ENCODE measurements at places on chromosomes 12 and 14. TPM values are rescaled to one million over a fixed set of nuclear protein-coding genes. Genes with fewer than 3 reads are reported as not detected.
A peak's percentile ranks its signal among the peaks of the same experiment; 100 is the strongest.

DNA sequence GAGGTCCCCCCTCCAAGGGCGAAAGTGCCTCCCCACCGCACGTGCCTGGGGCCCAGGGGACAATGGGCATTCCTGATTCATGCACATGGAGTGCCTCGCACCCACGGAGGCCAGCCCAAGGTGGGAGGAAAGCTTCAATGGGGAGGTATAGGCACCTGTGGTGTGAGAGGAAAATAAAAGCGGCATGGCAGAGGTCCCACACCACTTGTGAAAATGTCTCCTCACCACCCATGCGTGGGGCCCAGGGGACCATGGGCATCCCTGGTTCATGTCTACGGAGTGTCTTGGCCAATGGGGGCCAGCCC is 384.7 kb downstream of the ALG10 start:
- DNase-seq, result no peak

DNA sequence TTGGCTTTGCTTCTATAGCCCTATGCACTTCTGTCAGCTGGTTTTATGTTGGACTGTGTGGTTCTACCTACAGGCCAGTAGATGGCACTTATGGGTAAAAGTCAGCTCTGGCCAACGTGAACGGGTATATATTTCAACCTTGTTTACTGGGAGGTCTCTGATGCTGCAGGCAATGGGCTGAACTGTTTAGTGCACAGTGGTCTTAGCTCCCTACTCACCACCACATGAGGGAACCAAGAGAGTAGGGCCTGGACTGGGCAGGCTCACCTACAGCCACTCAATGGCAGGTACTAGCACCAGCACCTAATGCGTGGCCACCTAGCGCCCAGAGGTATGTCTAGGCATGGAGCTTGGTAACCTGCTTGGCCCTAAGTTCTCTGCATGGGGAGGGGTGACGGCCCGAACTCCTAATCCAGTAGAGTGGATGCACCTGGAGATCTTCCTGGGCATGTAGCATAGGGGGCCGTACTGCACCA is 481.8 kb downstream of the TMEM117 start:
- H3K27ac ChIP-seq, result no peak overlapping the region
- no peak overlapping the region for H3K4me3 ChIP-seq
- no peaks in the 10 kb centered on the region for H3K27me3 ChIP-seq
- H3K36me3 ChIP-seq, result no peaks in the 10 kb centered on the region
- H3K4me1 ChIP-seq, result no peaks in the 10 kb centered on the region

The VDR gene
- total RNA-seq, result not detected

The CCDC197 gene
- not detected for total RNA-seq

The MIP gene
- total RNA-seq, result not detected

- H3K4me3 ChIP-seq, result no peak overlapping the region
- no peaks in the 10 kb centered on the region for H3K27me3 ChIP-seq
- H3K4me1 ChIP-seq, result no peaks in the 10 kb centered on the region
- H3K27ac ChIP-seq, result no peak overlapping the region
- DNase-seq, result no peak
These were observed 5.4 kb upstream of the ERO1A start for GRCh38 chr14:52700701-52701172.

DNA sequence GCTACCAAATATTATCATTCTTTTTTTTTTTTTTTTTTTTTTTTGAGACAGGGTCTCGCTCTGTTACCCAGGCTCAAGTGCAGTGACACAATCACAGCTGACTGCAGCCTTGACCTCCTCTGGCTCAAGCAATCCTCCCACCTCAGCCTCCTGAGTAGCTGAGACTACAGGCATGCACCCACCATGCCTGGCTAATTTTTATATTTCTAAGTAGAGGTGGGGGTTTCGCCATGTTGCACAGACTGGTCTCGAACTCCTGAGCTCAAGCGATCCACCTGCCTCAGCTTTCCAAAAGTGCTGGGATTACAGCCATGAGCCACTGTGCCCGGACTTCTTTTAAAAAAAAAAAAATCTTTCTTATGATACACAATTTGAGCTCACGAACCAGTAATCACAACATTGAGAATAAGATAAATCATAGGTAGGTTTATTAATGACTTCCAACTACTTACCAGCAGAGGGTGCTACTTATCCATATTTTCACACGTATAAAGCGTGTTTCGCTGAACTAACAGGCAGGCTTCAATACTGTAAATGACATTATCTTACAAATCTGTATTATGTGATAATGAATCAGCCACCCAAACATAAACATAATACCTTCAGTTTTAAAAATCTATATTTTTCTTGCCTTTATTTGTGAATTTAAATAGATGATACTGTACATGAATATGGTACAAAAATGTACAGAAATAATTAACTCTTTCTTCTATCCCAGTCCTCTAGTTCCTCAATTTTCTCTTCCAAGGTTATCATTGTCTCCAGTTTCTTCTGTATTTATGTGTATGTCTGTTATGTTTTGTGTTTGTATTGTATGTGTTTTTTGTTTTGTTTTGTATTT is 42.5 kb upstream of the BCAT1 start:
- no peak overlapping the region for H3K4me3 ChIP-seq
- no peak for DNase-seq
- H3K36me3 ChIP-seq, result no peaks in the 10 kb centered on the region
- no peak overlapping the region for H3K27ac ChIP-seq
- H3K4me1 ChIP-seq, result no peaks in the 10 kb centered on the region

The SYNDIG1L gene
- 1.2 TPM for total RNA-seq

DNA sequence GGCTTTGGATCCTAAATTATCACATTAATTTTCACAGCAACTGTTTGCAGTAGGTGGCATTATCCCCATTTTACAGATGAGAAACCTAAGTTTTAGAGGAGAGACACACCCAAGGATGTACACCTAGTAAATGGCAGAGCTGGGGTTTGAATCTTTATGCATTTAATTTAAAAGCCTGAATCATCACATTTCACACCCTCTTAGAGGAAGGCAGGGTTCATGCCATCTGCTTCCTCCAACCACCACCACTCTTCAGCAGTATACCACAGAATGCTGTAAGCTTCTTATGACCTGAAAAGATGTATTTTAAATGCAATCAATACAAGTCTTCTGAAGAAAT is 90.3 kb downstream of the CRADD start:
- H3K4me1 ChIP-seq, result peaks cover 3% of the 10 kb centered on the region
- H3K4me3 ChIP-seq, result no peak overlapping the region
- H3K27ac ChIP-seq, result no peak overlapping the region
- no peaks in the 10 kb centered on the region for H3K27me3 ChIP-seq
- no peak for DNase-seq

DNA sequence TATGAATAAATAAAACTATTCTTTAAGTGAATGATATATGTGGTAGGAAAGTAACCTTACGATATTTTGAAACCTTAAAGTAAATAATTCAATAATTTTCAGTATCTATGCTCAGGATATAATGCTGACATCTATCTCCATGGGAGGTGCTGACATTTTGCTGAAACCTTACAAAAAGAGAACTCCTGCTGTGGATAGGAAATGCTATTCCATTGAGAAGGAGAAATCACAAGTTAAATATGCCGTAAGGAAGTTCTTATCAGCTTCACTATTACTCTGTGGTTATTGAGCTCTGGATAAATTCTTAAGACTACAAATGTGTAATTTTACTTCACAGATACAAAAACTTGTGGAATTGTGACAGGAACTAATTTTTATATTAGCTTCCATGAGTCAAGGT is 722.1 kb downstream of the TMTC2 start:
- no peak overlapping the region for H3K27ac ChIP-seq
- H3K4me1 ChIP-seq, result no peaks in the 10 kb centered on the region
- no peak for DNase-seq
- no peaks in the 10 kb centered on the region for H3K27me3 ChIP-seq

- peak; percentile 23 for DNase-seq
- no peaks in the 10 kb centered on the region for H3K27me3 ChIP-seq
- no peak overlapping the region for H3K4me3 ChIP-seq
- H3K27ac ChIP-seq, result no peak overlapping the region
These were observed 6.2 kb upstream of the TCP11L2 start for GRCh38 chr12:106296179-106296877.

DNA sequence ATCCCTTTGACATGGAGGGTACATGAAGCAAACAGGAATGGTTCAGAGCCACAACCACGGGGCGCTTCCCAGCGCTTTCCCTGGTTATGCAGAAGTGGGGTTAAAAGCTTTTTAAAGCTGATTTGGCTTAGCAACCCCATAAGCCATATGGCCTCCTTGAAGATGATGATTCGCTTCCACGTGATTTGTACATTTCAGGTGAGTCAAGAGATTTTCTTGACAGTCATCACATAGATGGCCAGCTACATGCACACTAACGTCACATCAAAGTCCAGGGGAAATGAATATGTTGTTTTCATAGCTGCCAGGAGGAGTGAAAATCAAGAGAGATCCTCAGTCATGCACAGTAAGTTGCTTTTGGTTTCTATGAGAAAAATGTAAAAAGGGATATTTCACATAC is 309.7 kb downstream of the TMEM132D start:
- H3K27me3 ChIP-seq, result no peaks in the 10 kb centered on the region
- no peaks in the 10 kb centered on the region for H3K4me1 ChIP-seq
- H3K4me3 ChIP-seq, result no peak overlapping the region

The CPNE8 gene
- 8.7 TPM for total RNA-seq

- H3K36me3 ChIP-seq, result no peaks in the 10 kb centered on the region
- H3K4me1 ChIP-seq, result no peaks in the 10 kb centered on the region
- H3K4me3 ChIP-seq, result no peak overlapping the region
- no peak for DNase-seq
- no peaks in the 10 kb centered on the region for H3K27me3 ChIP-seq
These were observed 189.7 kb downstream of the FSCB start for GRCh38 chr14:44317441-44317746.

The NANOG gene
- total RNA-seq, result 6.1 TPM

GRCh38 chr12:96234591-96235483 is 40.7 kb downstream of the ELK3 start:
- no peak for DNase-seq
- H3K36me3 ChIP-seq, result no peaks in the 10 kb centered on the region
- no peak overlapping the region for H3K4me3 ChIP-seq
- no peaks in the 10 kb centered on the region for H3K4me1 ChIP-seq
- no peak overlapping the region for H3K27ac ChIP-seq

The DACT1 gene
- total RNA-seq, result 6.3 TPM

DNA sequence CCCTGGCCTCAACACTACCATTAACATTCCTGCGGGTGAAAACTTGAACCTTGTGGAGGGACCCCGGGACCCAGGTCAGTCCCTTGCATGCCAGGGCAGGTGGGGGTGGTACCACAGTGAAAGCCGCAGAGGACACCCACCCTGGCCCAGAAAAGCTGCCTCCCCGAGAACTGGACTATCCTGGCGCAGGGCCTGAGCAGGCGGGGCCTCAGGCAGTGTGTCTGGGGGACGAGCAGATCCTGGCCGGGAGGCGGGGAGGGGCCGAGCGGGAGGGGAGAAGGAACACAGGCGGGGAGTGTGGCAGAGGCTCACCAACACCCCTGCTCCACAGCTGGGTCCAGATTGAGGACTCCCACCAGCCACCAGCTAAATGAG is 10.0 kb downstream of the AHNAK2 start:
- no peaks in the 10 kb centered on the region for H3K27me3 ChIP-seq
- no peaks in the 10 kb centered on the region for H3K4me1 ChIP-seq
- no peaks in the 10 kb centered on the region for H3K36me3 ChIP-seq
- no peak overlapping the region for H3K27ac ChIP-seq
- H3K4me3 ChIP-seq, result no peak overlapping the region

DNA sequence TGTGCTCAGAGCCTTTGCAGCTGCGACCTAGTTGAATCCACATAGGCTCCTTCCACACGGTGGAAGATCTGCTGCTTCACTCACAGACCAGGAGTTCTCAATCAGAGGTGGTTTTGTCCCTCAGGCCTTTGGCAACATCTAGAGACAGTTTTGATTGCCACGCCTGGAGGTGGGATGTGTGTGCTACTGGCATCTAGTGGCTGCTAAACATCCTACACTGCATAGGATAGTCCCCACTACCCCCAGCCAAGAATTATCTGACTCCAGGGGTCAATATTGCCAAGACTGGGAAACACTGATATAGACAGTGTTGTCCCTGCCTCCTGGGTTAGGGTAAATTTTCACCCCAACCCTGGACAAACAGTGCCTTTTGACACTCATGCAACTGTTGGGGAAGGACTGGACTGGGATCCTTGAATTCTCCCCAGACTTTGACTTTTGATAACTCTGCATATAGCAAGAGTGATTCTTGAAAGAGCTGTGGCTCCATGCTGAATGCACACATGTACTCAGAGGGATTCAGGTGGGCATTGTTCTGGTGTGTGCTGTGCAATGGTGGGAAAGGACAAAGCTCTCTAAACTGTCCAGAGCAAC is 39.8 kb downstream of the BAZ2A start:
- peak; percentile 82 for DNase-seq
- H3K27me3 ChIP-seq, result no peaks in the 10 kb centered on the region
- H3K27ac ChIP-seq, result no peak overlapping the region
- H3K4me1 ChIP-seq, result no peaks in the 10 kb centered on the region

GRCh38 chr12:106343214-106343528 is 14.4 kb upstream of the POLR3B start:
- H3K27ac ChIP-seq, result no peak overlapping the region
- no peaks in the 10 kb centered on the region for H3K27me3 ChIP-seq
- no peaks in the 10 kb centered on the region for H3K4me1 ChIP-seq
- H3K36me3 ChIP-seq, result no peaks in the 10 kb centered on the region
- DNase-seq, result no peak

The ARF3 gene
- 193 TPM for total RNA-seq

DNA sequence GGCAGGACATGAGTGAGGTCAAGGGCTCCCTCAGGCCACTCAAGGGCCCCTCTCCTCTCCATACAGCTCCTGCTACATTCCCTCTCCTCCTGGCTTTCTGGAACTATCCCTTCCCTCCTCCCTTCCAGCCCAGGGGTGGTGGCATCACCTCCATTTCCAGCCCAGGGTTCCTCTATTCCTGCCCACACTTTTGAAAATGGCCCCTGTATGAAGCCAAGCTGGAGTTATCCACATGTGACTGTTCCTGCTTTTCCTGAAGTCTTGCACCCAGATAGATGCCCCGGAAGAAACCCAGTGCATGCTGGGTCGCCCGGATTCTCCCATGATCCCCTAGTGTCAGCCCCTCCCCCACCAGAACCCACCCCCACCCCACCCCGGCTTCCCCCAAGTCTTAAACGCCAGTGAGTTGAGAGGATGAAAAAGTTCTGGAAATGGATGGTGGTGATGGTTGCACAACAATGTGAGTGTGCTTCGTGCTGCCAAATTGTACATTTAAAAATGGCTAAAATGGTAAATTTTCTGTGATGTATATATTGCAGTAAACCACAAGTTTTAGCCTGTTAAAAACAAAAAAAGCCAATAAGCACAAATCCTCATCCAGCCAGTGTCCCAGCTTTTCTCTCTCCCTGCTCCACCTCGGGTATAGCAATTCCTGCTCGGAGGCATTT is 136.9 kb downstream of the SCARB1 start:
- H3K27ac ChIP-seq, result no peak overlapping the region
- H3K4me1 ChIP-seq, result no peaks in the 10 kb centered on the region
- H3K4me3 ChIP-seq, result no peak overlapping the region
- no peak for DNase-seq

- no peaks in the 10 kb centered on the region for H3K36me3 ChIP-seq
- H3K4me1 ChIP-seq, result no peaks in the 10 kb centered on the region
- H3K27ac ChIP-seq, result peak overlapping the region; percentile 38
- H3K4me3 ChIP-seq, result no peak overlapping the region
These were observed 235.5 kb upstream of the PDE3A start for GRCh38 chr12:20132818-20133217.

GRCh38 chr14:56585461-56586084 is 6.0 kb downstream of the TMEM260 start:
- no peak for DNase-seq
- no peak overlapping the region for H3K27ac ChIP-seq
- no peak overlapping the region for H3K4me3 ChIP-seq
- peaks cover 20% of the 10 kb centered on the region for H3K4me1 ChIP-seq

- no peak for DNase-seq
- H3K27ac ChIP-seq, result no peak overlapping the region
- H3K4me1 ChIP-seq, result no peaks in the 10 kb centered on the region
- H3K4me3 ChIP-seq, result no peak overlapping the region
These were observed 20.6 kb upstream of the SNRPF start for GRCh38 chr12:95838125-95838524.

The ZNF891 gene
- total RNA-seq, result 2.8 TPM

All from endodermal cell (in vitro differentiated cells).